ENCODE measurements at places on chromosomes 1 and 21.

- DNase-seq, result no peak
Measured at GRCh38 chr1:231523816-231524215, 4.7 kb upstream of the TSNAX start.

DNA sequence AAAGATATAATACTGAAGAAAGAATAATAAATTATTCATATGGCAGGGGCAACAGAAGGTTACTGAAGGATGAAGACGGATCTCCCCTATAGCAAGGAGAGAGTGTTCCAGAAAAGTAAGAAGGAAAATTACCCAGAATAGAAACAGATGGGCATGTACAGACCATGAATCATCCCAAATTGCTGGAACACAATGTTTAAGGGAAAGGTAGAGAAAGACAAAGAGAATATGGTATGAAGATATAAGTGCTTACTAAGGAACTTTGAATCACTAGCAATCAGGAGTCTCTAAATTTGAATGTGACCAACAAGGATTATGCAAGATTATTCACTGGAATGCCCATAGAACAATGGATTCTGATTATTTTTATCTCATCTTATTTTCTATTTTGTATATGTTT, 375.4 kb downstream of the COL11A1 start:
- no peak for DNase-seq

- no peak for DNase-seq
Measured at GRCh38 chr1:164534863-164535610, 23.9 kb upstream of the PBX1 start.

GRCh38 chr1:234497589-234497988, 18.6 kb upstream of the TARBP1 start:
- no peak for DNase-seq

GRCh38 chr1:98086156-98086555, 165.3 kb upstream of the DPYD start:
- DNase-seq, result no peak

DNA sequence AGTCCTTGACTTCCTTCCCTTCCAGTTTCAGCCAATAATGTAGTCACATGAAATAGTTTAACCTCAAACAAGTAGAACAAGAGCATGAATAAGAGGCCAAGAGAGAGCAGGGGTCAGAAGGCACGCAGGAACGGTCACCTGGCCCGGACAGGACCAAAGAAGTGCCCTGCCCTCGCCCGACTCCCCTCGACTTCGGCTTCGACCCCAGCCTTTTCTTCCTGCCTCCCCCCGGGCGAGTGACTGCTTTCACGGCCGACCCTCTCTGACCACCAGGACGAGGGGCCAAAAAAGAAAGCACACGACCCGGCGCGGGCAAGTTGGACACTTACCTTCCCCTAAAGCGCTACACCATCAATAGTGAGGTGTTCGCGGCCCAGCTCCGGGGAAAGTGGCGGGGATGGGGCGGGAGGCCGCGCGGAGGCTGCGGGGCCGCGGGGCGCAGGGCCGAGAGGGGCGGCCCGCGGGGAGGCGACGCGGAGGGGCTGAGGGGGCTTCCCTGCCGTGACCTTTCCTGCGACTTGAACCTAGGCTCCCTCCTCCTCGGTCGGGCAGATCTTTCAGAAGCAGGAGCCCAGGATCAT, 519 bp downstream of the RERE start:
- no peak for DNase-seq

- no peak for DNase-seq
Measured at GRCh38 chr21:41764558-41765419, 2.1 kb downstream of the RIPK4 start.

- no peak for DNase-seq
Measured at GRCh38 chr1:106360252-106360651, 696.2 kb upstream of the PRMT6 start.

DNA sequence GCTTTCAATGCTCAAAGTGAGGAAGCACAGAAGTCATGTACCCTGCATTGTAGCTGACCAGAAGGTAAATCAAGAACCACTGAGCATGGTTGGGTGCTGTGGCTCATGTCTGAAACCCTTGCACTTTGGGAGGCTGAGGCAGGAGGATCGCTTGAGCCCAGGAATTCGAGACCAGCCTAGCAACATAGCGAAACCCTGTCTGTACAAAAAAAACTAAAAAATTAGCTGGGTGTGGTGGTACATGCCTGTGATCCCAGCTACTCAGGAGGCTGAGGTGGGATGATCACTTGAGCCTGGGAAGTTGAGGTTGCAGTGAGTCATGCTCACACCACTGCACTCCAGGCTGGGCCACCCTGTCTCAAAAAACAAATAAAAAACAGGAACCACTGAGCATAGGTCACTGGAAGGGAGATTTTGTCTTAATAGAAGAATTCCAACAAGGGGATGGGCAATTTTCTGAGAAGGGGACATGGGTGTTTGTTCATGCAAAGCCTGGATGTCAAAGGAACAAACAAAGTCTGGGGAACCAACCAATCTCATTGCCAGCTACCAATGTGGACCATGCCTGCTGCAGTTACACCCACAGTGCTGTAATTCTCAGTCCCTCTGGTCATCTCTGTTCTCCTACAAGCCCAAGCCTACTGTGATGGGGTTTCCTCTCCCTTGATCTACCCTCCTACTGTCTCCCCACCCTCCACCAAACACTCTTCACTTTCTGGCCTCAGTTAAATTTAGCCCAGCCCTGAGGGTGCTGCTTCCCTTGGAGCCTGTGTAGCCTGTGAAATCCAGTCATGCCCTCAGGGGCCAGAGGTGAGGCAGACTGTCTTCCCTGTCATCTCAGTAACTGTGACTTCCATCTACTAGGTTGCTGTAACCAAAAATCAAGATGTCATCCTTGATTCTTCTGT, 47.9 kb downstream of the ELF3 start:
- no peak for DNase-seq

GRCh38 chr1:101664726-101665125, 332.0 kb downstream of the OLFM3 start:
- DNase-seq, result no peak

DNA sequence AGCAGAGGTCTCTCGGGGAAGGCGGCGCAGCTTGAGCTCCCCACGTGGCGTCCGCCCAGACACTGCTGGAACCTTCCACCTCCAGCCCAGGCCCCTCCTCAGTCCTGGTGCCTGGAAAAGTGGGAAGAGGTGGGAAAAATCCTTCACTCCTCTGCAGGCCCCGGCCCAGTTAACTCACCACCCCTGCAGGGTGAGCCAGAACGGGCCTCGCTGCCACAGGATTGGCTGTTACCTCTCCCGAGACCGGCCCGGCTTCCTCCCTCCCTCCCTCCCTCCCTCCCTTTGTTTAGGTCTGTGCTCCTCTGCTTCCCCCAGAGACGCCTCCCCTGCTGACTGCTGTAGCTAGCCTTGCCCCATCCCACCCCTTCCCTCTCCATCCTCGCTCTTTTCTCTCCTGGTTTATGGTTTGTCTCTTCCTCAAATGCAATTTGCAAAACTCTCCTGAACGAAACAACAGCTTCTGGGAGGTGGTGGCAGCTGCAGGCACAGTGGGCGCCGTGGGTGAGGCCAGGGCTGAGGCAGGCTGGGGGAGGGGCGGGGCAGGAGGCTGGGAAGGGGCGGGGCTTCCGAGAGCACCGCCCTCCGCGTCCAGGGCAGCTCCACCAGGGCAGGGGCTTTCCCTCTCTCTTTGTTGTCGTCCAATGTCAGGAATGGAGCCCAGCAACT, 6.5 kb downstream of the CAPN9 start:
- DNase-seq, result no peak

DNA sequence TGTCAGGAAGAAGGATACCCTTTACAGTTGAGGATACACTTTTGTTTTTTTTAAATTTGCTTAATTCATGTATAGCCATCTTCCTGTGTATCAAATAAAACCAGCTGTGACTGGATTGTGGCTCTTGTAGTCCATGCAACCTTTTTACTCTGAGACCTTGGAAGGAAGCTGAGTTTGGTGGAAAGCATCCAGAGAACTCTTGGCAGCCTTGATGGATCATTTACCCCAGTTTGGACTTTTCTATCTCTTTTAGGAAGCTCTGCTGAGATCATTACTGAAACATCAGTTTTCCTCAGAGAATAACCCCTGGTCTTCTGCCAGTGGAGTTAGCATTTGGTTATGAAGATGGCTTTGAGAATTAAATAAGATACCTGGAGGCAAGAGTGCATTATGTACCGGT, 21.2 kb upstream of the APOBEC4 start:
- no peak for DNase-seq

- no peak for DNase-seq
Measured at GRCh38 chr1:183194527-183195141, 8.6 kb downstream of the LAMC2 start.

DNA sequence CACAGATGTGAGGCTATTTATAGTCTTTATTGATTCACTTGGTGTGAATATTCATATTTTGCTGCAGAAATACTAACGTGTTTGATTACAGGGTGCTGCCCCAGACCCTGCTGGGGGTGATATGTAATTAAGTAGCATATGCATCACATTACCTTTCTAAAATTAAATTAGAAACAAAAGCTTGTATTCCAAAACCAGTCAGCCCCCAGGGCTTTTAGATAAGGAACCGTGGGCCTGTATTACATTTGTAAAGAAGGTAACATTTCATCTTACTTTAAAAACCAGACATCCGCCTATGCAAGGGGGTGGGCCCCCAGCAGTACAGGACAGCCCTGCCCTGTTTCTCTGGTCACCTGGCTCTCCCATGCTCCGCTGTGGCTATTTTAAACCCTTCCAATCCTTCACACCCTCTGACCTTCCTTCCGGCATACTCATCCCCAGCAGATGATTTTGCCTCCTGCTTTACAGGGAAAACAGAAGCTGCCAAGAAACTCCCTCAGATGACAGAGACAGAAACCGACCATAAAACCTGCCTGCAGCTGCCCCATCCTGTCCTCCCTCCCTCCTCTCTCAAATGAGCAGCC, 22.0 kb upstream of the KCNC4 start:
- DNase-seq, result peak; percentile 75

DNA sequence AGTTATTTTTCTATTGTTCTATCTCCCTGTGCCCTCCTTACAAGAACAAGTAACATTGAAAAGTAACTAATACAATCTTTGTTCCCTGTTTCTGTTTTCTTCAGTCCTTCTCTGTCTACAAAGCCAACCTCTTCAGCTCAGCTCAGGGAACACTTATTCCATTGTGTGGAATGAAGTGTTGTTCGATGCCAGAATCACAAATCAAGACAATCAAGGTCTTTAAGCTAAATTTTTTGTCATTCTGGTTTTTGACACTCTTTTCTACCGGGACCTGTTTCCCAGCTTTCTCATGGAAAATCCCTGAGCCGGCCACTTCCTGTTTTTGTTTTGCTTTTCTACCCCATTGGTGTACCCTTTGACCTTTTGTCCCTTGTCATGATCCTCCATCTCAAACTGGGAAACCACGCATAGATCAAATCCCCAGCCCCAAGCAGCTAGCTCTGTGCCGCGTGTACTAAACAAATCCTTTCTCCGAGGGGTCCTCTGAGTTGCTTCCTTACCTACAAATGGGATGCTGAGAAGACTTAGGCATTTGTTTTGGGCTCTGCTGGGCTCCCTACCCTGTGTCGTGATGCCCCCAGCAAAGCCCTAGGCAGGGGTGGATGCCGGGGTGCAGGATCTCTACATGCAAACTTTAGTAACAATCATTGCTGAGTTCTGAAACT, 141.8 kb downstream of the TOMM20 start:
- no peak for DNase-seq

DNA sequence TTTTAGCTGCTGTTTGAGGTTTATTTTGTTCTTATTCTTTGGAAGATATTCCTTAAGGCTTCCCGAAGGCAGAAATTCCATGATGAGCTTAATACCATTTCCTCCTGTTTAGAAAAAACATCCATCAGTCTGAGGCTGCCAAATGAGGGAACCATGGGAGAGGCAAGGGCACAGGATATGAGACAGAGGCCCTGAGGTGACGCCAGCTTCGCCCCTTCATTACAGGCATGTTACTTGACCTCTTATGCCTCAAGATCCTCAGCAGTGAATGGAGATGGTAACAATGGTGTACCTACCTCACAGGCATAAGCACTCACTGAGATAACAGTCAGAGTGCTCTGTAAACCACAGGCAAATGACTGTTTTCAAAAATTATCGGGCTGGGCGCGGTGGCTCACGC, 93.6 kb downstream of the RAVER2 start:
- DNase-seq, result peak; percentile 92

DNA sequence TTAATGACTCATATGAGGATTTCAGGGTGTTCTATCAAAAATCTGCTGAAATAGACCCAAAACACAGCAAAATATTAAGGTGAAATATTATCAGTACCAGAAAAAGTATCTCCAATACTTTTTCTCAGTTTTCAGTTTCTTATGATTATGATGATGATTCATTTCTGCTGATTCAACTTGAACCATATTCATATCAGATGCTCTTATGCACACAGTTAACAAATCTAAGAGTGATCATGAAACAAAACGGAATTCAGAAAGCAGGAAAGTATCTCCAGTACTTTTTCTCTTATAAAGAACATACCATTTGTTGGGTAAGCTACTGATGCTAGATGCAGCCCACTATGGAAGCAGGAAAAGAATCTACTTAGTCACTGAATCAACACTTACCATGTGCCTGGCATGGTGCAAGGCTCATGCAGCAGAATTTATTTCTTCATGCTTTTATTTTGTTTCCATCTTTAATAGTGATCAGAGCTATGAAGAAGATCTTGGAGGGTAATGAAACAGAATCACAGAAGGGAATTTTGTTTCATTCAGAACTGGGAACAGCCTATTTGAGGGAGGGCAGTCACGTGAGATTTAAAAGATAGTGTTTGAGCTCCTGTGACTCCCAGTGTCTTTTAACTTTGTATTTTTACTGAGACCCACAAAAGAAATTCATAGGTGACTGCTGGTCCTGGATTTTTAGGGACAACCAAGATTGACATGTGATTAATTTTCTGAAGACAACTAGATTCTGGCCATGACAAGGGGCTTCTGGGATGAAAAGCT, 480.6 kb downstream of the SETD4 start:
- no peak for DNase-seq

- DNase-seq, result peak; percentile 14
Measured at GRCh38 chr1:112509005-112509659, 367 bp downstream of the WNT2B start.

DNA sequence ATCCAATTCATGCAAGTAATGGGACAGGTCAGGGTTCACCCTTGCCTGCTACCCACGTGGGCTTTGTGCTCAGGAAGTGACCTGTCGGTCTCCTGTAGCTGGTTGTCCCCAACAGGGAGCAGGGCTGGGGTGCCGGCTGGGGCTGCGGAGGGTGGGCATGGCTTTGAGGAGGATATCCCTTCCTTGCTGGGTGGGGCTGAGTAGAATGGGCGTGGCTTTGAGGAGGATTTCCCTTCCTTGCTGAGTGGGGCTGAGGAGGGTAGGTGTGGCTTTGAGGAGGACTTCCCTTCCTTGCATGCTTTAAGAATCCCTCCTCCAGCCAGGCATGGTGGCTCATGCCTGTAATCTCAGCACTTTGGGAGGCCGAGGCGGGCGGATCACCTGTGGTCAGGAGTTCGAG, 151.3 kb downstream of the CLIC6 start:
- no peak for DNase-seq

GRCh38 chr1:94038511-94038910, 82.4 kb downstream of the ABCA4 start:
- peak; percentile 99 for DNase-seq

DNA sequence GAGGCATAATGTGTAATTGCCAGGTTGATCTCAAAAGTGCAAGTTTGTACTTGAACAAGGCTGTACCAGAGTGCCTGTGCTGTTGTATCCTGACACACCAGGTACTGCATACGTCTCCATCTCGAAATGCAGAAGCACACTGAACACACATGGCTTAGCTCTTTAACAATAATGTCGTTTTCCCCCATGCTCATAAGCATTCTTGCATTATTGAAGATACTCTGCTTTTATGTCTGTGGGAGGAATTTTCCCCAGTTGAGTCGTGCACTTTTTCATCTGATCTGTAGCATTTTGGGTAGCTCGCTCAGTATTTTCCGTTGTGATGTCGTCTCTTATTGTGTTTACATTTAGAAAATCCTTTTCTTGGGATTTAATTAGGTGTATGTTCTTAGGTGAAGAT, 98.7 kb downstream of the PCBP3 start:
- DNase-seq, result no peak

Measured in kidney capillary endothelial cell (primary cell).